Psoas muscle (tissue), 8 donors: ENCODE measurements at places on chromosomes 5 and 9.

GRCh38 chr5:153659039-153659736 lies 168.7 kb downstream of the GRIA1 start:
- no peak for DNase-seq

- DNase-seq: no peak
These were observed 494 bp upstream of the STK32A start for GRCh38 chr5:147234239-147234824.

DNA sequence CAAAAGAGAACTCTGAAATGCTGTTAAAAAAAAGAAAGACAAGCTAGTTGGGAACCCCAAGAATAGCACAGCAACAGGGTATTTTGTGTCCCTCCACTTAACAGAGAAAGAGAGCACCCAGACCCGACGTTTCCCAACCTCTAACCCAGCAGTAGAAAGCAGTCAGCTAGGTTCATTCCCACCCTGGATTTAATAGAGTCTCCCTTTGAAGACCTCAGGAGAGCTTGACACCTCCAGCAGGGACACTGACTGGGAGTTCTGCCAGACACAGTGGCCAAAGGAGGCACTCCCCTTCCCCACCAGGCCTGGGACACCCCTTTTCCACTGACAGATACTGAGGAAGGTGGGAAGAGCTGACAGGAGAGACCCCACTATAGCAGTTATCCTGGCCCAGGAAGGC lies 337.5 kb upstream of the MSX2 start:
- DNase-seq: no peak

DNA sequence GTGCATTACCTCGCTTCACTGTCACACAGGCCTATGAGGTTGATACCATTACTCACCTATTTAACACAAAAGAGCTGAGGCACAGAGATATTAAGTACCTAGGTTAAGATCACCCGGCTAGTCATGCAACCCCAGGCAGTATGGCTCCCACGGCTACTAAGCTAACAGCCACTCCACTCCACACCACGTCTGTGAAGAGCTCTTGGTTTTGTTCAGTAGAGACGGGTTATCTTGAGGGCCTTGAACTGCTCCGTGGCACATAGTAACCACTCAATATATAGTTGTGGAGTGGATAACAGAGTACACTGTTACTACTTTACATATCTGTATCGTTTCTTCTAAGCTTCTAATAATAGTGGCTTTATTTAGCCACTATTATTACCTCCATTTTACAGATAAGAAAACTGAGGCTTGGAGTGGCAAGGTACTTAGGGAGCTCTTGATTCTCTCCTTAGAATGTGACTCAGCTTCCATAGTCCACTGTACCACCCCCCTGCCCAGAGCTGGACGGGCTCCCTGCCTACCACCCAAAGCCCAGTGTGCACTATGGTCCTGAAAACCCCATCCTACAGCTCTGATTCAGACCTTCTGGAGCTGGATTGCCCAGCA lies 1.0 kb upstream of the CORO2A start:
- DNase-seq: no peak

DNA sequence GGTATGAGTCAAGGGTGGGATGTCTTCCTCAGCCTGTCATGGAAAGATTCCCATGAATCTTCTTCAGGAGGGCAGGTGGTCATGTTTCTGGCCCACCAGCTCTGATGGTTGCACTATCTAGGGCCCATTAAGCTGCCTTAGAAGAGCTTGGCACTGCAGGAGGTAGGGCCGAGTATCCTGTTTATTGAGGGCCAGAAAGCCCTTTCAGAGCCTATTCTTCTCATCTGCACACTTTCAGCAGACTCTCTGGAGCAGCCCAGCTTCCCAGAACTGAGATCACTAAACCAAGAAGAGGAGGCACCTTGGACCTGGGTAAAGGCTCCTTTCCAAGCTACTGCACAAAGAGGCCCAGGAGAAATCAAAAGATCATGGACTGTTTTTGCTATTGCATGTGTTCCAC lies 146.5 kb downstream of the MTX3 start:
- no peak for DNase-seq
